ENCODE measurements at places on chromosomes 1 and 21. TPM values are rescaled to one million over a fixed set of nuclear protein-coding genes. Genes with fewer than 3 reads are reported as not detected.
A peak's percentile ranks its signal among the peaks of the same experiment; 100 is the strongest.

DNA sequence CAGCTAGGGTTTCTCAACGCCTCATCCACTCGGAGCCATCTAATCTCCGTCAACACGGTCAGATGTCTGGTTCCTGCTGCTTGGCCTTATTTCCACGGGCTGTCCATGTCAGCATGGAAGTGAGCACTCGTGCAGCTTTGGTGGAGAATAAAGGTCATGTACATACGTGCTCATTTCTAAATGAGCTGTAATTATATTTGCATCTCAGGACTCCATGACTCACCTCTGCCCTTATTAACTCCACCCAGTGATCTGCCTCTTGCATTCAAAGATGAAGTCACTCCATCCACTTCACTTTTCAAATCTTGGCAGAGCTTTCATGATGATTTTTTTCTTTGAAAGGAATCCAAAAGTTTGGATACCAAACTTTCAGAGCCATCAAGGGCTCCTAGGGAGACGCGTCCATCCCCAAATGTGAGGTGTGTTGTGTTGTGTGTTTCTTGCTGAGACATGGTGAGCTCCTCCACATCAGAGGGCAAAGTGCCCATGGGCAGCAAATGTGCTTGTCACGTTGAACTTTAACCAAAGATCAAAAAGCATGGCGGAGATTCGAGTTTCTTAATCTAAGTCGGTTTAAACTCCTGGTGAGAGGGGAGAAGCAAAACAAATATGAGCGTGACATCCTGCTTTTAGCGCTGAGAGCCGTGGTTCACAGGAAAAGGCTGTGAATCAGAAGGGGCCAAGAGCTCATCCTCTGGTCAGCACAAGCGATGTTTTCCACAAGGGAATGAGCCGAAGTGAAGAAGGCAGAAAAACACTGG, 68.6 kb upstream of the ERRFI1 start:
- peaks cover 46% of the 10 kb centered on the region for H3K4me1 ChIP-seq
- H3K27me3 ChIP-seq, result no peaks in the 10 kb centered on the region
- H3K27ac ChIP-seq, result no peak overlapping the region
- no peak for DNase-seq
- H3K4me3 ChIP-seq, result no peak overlapping the region

DNA sequence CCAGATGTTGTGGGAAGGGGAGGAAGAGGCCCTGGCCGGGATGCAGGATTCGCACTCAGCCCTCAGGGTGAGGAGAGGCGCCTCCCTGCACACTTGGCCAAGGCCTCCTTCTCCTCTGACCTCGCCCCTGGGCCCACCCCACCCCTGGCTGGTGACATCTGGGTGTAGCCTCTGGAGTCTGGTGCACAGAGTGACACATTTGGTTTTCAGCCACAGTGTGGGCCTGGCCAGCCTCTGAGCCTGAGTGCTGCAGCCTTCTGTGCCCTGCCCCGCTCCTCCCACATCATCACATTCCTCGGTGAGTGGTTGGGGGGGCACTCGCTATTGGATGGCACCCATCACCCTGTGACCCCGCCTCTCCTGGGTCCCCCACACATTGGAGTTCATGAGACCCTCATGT, 45.8 kb downstream of the PRDM16 start:
- H3K4me3 ChIP-seq, result no peak overlapping the region
- no peak overlapping the region for H3K27ac ChIP-seq
- no peaks in the 10 kb centered on the region for H3K27me3 ChIP-seq
- H3K4me1 ChIP-seq, result no peaks in the 10 kb centered on the region
- no peaks in the 10 kb centered on the region for H3K36me3 ChIP-seq

DNA sequence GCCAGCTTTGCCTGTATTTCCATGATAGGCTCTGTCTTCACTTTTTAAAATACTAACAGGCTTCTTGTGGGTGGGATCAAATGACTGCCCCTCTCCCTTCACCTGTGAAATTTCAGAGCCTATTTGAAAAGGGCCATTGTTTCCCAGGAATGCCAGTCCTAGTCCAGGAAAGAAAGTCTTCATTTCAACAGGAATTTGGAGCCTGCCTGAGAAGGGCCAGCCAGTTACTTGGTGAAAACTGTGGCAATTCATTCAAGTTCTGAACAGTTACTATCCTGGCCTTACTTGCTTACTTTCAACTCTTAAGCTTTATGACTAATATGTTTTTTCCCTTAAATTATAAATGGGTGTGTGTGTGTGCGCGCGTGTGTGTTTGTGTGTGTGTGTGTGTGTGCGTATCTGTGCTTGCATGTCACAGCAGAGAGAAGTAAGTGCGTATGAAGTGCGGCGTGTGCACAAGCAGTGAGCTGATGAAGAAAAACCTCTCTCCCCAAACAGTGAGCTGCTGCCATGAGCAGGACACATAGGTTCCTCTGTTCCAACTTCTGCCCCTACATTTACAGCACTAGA, 67.5 kb upstream of the RNPC3 start:
- H3K36me3 ChIP-seq, result no peaks in the 10 kb centered on the region
- no peaks in the 10 kb centered on the region for H3K27me3 ChIP-seq
- DNase-seq, result no peak
- no peaks in the 10 kb centered on the region for H3K4me1 ChIP-seq
- H3K4me3 ChIP-seq, result no peak overlapping the region
- no peak overlapping the region for H3K27ac ChIP-seq

The BCAR3 gene
- total RNA-seq, result 31.2 TPM

- no peak overlapping the region for H3K4me3 ChIP-seq
- no peaks in the 10 kb centered on the region for H3K36me3 ChIP-seq
- no peaks in the 10 kb centered on the region for H3K27me3 ChIP-seq
- no peak for DNase-seq
- H3K27ac ChIP-seq, result no peak overlapping the region
Measured at GRCh38 chr1:199178646-199179045, 539.8 kb downstream of the PTPRC start.

- no peak overlapping the region for H3K4me3 ChIP-seq
- H3K27ac ChIP-seq, result no peak overlapping the region
- DNase-seq, result no peak
- no peaks in the 10 kb centered on the region for H3K4me1 ChIP-seq
- no peaks in the 10 kb centered on the region for H3K36me3 ChIP-seq
Measured at GRCh38 chr1:239526391-239526790, 140.0 kb downstream of the CHRM3 start.

- DNase-seq, result peak; percentile 98
- H3K27me3 ChIP-seq, result no peaks in the 10 kb centered on the region
- H3K36me3 ChIP-seq, result no peaks in the 10 kb centered on the region
Measured at GRCh38 chr21:42227909-42228708, 9.2 kb downstream of the ABCG1 start.

The RLF gene
- total RNA-seq, result 11.7 TPM

DNA sequence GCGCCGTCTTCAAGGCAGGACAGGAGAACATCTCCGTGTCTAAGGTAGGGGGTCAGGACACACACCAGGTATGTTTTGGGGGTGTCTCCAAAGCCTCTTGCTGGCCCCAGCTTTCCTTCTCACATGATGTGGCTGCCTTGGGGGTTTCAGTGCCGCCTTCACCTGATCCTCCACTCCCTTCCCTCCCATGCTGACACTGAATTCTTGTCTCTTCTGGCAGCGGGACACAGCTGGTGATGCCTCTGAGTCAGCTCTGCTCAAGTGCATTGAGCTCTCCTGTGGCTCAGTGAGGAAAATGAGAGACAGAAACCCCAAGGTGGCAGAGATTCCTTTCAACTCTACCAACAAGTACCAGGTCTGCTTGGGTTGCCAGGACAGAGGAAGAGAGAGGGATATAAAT, 13.5 kb downstream of the ATP1A2 start:
- no peaks in the 10 kb centered on the region for H3K36me3 ChIP-seq
- no peak for DNase-seq
- no peak overlapping the region for H3K27ac ChIP-seq

- H3K4me3 ChIP-seq, result no peak overlapping the region
- H3K4me1 ChIP-seq, result peaks cover 28% of the 10 kb centered on the region
- peaks cover 10% of the 10 kb centered on the region for H3K27me3 ChIP-seq
- no peaks in the 10 kb centered on the region for H3K36me3 ChIP-seq
- no peak overlapping the region for H3K27ac ChIP-seq
Measured at GRCh38 chr1:203129501-203130231, 2.1 kb downstream of the ADORA1 start.

The SH2D5 gene
- total RNA-seq, result 1.9 TPM

The BMP8A gene
- total RNA-seq, result 1.0 TPM

DNA sequence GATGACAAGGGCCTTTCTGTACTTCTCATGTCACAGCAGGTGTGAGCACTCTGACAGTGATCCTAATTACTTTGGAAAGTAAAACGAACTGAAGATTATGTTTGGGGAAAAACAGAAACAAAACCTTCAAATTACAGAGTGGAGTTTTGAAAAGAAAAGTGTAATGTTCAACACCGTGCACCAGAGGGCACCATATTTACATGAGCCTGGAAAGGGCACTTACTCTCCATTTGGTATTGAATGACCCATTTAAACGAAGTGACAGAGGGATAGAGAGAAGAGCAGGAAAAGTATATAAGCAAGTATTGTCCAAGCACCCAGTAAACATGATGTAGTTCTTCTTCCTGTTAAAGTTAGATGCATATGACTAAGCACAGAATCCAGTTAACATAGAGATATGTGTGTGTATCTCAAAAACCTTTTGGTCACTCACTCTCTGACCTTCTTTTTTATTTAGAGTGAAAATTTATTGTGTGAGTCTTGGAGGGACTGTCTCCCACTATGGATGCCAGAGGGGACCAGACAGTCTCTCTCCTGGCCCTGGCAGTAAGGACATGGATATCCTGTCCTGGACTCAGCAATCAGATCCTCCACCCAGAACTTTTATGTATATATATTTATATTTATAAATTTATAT, 3.8 kb upstream of the RGSL1 start:
- DNase-seq, result peak; percentile 45
- no peaks in the 10 kb centered on the region for H3K27me3 ChIP-seq
- no peak overlapping the region for H3K27ac ChIP-seq
- H3K4me3 ChIP-seq, result no peak overlapping the region

The PDZK1 gene
- total RNA-seq, result 3.9 TPM

DNA sequence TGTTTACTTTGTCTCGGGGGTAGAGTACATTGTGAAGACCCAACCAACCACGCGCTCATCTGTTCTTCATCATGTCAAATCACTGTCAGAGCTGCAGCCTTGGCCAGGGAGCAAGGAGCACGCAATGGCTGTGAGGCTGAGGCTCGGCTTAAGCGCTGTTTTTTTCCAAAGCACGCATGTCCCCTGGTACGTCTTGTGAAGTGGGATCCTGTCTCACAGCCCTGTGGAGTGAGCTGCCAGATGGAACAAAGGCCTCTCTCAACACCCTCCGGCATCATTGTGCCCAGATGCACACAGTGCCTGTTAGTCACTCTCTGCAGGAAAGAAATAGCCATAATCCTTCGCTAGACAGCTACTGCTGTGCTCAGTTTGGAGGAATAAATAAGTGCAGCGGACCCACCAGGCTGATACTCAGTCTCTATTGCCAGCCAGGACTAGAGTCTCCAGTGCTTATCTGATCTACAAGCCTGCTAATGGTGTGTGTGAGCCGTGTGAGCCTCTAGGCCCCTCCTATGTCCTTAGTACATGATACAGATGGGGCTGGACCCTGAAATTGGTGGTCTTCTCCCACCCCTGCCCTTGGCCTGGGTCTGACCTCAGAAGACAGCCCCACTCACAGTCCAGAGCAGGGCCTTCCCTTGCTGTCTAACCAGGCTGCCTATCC, 91.3 kb upstream of the COA6 start:
- no peak overlapping the region for H3K4me3 ChIP-seq
- H3K27ac ChIP-seq, result no peak overlapping the region
- no peaks in the 10 kb centered on the region for H3K36me3 ChIP-seq
- H3K27me3 ChIP-seq, result no peaks in the 10 kb centered on the region
- no peak for DNase-seq

DNA sequence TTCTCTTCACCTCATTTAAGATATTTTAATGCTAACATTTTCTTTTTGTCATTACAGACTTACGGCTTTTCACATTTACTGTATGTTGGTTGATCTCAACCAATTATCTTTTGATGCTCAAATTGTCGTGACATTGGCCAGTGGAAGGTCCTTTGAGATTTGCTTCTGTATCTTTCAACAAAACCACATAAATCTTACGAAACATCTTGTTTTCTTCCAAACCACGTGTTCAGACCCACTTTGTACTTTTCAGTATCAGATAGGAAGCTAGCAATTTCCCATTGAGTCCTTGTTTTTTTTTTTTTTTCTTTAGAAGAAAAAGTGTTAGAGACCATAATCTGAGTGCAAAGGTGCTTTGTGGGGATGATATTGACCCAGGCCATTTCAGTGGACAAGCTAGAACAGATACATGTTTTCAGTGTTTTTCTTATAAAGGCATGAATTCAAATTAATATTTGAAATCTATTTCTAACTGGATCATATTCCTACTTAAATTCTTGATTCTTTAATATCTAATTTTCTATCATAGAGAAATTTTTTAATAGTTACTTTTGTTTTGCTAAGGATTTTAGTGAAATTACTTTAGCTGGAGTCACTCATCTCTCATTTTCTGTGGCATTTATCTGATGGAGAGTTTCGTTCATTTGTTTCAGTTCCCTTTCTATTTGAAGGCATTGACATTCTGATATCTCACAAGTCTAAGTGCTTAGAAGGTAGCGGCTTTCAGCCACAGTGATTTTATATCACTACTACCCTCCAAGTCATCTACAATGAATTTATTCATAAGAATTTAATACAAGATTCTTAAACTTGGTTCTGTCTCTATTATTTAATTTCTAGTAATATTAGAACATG, 26.7 kb downstream of the ATG4C start:
- H3K27me3 ChIP-seq, result no peaks in the 10 kb centered on the region
- no peaks in the 10 kb centered on the region for H3K4me1 ChIP-seq

GRCh38 chr1:40736085-40736531, 44.6 kb downstream of the NFYC start:
- no peak for DNase-seq
- no peaks in the 10 kb centered on the region for H3K27me3 ChIP-seq
- H3K4me1 ChIP-seq, result peaks cover 27% of the 10 kb centered on the region
- no peak overlapping the region for H3K27ac ChIP-seq

The ZNF670 gene
- total RNA-seq, result 1.5 TPM

DNA sequence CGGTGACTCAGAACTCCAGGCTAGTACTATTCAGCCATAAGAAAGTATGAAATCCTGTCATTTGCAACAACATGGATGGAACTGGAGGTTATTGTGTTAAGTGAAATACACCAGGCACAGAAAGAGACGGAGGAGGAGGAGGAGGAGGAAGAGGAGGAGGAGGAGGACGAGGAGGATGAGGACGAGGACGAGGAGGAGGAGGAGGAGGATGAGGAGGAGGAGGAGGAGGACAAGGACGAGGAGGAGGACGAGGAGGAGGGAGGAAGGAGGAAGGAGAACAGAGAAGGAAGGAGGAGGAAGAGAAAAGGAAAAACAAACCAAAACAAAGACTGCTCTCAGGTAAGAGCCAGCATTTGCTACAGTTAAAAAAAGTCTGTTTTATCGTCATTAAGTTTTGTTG, 178.7 kb downstream of the NPHP4 start:
- H3K4me3 ChIP-seq, result no peak overlapping the region
- H3K4me1 ChIP-seq, result no peaks in the 10 kb centered on the region
- no peaks in the 10 kb centered on the region for H3K36me3 ChIP-seq
- DNase-seq, result no peak
- H3K27me3 ChIP-seq, result no peaks in the 10 kb centered on the region

GRCh38 chr1:26164861-26165842, 3.6 kb downstream of the C1orf232 start:
- no peak for DNase-seq
- H3K36me3 ChIP-seq, result no peaks in the 10 kb centered on the region
